NAMALWA (cell line): ENCODE measurements at places on chromosomes 1 and 21.

DNA sequence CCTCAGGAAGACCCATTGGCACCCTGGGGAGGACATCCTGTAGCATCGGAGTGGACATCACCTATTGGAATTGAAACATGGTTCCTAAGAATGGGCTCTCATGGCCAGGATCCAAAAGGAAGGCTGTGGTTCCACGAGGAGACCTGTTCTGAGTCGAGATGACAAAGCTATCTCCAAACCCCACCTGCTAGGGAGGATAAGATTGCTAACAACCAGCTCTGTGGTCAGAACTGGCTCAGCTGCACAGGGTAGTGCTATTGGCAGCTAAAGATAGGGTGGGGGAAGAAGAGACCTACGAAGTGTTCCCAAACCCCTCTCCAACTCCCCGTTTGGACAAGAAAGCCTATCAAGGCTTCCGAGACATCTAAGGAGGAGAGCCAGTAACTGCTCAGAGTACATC, 17.7 kb upstream of the C8B start:
- no peak for DNase-seq

DNA sequence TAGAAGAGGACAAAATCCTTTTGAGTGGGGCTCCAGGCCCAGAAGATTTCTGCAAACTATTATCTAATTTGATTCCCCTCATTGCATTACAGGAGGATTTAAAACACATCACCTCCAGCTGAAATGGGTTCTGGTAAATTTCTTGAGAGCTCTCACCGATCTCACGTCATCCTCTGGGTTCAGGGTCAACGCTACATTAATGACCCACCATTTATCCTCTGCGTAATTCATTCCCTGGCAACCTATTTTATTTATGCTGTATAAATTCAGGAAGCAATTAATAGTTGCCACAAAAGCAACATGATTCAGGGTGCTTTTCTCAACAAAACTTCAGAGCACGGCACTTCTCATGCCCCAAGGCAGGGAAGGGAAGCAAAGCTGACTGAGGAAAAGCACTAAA, 38.9 kb downstream of the LMX1A start:
- no peak for DNase-seq

DNA sequence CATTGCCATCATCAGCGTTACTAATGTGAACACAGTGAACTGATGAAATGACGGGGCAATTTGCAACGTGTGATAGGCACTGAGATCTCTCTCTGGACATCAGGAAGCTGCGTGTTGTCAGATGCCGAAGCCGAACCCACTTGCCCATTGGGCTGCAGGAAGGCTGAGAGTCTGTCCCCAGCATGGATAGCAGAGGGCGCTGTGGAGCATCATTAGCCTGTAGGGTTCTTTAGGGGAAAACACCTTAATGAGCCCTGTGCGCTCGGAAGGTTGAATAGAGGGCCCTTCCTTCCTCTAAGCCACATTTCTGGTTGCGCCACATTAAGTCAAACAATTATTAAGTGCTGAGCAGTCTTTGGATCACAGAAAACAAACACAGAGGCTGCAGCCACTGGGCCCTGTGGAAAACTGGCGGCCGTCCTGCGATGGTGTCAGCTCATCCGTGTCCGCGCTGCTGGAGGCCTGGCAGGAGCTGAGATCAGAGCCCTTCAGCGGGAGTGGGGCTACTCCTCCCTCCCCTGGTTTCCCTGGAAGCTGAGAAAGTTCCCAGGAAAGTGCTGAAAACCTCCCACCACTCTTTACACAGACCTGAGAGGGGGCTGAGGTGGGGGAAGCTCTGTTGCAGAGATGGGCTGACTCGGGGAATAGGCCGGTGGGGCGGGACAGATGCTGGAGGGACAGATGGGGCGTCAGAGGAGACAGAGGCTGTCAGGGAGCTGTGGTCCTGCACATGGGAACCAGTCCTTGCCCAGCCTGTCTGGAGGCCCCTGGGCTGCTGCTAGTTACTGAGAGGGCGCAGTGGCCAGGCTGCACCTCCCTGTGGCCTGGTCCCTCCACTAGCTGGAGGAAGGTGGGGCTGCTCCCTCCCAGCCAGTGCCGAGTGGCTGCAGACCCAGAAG, 12.7 kb downstream of the TFF2 start:
- DNase-seq = peak; percentile 74

GRCh38 chr1:11059155-11059967, 457 bp downstream of the SRM start:
- DNase-seq = peak; percentile 57

DNA sequence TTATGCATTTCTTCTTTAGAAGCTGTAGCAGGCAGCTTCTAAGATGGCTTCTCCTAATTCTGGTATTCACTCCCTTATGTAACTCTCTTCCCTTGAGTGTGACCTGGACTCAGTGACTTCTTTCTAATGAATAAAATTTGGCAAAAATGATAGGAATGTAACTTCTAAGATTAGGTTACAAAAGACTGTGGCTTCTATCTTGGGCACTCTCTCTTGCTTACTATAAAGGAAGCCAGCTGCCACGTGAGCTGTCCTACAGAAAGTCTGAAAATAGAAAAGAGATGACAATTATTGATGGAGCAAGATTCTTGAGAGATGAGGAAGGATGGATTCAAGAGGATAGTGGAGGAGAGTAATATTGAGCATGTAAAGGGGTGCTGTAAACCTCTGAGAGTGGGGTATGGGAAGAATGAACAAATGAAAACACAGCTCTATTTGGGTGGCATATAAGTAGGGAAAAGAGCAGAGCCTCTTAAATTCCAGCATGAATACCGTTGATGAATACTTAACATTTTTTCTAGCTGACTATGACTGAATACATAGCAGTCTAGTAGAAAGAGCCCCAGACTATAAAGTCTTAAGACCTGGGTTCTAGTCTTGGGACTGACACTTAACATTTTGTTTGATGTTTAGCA, 5.5 kb downstream of the TSEN15 start:
- DNase-seq = no peak

DNA sequence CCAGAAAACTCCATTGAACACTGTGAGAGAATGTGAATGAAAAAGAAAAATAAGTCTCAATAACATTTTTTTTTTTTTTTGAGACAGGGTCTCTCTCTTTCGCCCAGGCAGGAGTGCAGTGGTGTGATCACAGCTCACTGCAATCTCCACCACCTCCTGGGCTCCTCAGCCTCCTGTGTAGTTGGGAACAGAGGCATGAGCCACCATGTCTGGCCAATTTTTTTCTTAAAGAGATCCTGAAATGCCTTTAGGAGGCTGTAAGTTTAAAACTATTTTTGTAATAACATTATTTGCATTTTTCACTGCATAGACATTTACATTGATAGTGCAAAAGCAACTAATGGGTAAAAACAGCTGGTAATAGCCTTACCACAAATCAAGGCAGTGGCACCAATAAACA, 35.3 kb downstream of the GDAP2 start:
- DNase-seq = no peak

DNA sequence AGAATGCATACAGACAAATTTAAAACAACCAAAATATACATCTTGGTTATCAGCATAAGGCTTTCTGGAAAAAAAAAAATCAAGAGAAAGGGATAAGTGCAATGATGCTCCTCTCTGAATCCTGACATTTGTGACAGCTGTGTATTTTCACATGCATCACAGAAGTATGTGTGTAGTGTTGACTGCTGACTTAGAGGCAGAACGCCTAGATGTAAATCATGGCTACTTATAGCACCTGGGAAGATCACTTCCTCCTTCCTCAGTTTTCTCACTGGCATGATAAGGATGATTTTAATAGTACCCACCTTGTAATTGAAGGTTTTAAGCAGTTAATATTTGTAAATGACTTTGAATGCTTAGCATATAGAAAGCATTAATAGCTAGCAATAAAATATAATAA, 112.5 kb downstream of the MRPL39 start:
- no peak for DNase-seq

DNA sequence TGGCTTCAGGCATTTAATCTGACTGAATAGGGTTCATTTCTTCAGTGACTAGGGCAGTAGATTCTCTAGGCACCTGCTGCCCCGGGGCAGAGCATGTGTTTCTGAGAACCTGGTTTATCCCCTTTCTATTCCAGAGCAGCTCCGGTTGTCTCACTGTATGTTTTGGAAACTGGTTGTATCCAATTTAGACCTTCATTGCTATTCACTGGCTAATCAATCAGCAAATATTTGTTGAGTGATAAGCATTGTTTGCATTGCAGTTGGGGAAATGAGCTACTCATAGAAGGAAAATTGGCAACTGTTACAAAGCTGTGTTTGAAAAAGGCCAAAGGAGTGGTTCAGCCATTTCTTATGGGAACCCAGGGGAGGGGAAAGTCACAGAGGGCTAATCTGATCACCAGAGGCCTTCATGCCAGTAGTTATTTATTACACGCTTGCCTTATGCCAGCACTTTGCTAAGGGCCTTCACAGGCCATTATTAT, 2.9 kb downstream of the QSOX1 start:
- no peak for DNase-seq

DNA sequence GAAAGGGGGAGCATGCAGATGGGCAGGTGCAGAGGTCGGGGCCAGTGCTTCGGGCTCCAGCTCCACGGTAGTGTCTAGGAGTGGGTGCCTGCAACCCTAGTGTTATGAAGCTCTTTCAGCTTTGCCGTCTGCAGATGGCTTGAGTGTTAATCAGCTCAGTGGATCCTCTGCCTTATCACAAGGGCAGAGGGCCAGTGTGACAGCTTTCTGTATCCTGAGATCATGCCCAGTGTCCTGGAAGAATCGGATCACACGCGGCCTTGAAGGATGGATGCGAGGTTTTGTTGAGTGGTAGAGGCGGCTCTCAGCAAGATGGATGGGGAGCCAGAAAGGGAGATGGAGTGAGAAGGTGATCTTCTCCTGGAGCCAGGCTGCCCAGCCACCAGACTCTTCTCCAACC, 25.5 kb upstream of the C1orf146 start:
- DNase-seq = no peak

GRCh38 chr1:67294836-67295617, 12.6 kb upstream of the IL12RB2 start:
- DNase-seq = no peak

DNA sequence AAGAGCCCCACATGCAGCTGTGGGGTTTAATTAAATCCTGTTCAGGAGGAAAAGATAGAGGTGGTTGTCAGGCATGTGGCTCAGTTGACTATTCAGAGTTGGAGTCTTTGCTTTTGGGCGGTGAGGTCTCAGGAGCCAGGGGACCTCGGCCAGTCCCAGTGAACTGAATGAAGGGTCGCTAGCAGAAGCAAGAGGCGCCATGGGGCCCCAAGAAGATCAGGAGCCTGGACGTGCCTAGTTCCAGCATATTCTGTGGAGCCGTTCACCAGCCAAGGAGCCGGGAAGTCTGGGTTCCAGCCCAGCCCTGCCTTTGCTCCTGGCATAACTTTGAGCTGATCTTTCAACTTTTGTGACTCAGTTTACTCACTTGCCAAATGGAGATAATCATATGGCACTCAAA, 217.7 kb upstream of the IRF2BP2 start:
- no peak for DNase-seq

DNA sequence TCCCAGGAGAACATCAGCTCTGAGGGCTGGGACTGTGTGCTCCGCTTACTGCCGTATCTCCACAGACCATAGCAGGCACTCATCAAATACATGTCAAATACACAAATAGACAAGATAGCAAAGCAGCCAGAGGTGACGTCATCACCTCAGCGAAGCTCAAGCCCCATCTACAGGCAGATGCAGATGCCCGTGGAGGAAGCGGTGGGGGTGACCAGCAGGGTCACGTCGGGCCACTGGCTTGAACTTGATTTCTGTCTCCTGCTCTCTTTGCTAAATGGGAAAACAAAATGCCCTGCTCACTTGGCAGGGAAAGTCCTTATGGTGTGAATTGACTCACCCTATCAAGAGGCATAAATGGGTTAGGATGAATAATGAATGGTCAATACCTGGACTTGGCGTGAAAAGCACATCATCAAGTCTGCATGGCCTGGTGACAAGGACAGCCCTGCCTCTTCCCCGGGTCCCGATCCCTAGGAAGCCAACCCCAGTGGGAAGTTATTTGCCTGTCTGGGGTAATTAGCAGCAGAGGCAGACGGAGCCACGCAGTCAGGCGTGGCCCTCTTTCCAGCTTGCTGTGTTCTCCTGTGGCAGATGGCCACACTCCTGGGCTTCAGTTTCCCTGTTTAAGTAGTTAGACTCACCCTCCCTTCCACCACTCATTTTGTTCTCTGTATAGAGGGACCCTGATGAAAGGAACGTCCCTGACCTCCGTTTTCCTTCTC, 536.0 kb downstream of the NPHP4 start:
- peak; percentile 15 for DNase-seq

DNA sequence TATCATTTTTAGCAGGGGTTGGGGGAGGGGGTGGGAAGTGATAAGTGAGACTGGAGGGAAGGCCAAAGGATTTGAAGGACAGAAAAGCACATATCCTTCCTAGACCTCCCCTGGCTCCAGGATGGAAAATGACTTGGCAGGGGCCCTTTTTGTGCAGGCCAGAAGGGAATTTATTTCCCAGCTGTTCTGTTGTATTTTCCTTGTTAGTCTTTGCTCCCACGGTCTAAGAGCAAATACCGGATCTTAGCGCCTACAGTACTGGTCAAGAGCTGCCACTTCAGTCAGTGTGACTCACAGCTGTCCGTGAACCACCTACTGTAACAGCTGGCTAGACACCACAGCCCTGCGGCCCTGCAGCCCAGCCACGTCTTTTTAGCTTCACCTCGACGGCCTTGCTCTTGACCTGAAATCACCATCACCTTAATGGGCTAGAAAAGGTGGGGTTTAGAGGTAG, 51.0 kb upstream of the ERRFI1 start:
- DNase-seq = no peak

- DNase-seq = no peak
Observed at GRCh38 chr1:96370757-96371156, 350.8 kb upstream of the PTBP2 start.

DNA sequence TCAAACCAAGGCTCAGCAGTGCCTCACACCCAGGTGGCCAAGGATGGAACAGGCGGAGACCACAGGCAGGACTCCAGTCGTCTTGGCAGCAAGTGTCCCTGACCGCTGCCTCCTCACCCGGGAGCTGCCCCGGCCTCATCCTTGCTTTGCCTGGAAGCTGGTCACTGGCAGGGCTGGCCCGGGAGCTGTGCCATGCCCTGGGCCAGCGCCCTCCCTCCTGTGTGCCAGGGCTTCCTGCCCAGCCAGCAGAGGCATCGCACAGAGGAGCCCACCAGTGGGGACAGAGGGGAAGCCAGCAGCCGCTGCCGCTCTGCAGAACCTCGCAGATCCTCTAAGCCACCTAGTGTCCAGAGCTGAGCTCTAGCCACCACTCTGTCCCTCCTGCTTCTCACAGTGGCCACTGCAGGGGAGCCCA, 7.8 kb downstream of the CASZ1 start:
- no peak for DNase-seq
